ENCODE measurements at places on chromosomes 1 and 21.

- no peak for DNase-seq
These were observed 28.2 kb downstream of the PKP1 start for GRCh38 chr1:201311356-201312011.

GRCh38 chr1:10626791-10627410 lies 152.2 kb downstream of the PEX14 start:
- DNase-seq, result no peak

- DNase-seq, result no peak
These were observed 21.6 kb downstream of the C1orf167 start for GRCh38 chr1:11783556-11783955.

GRCh38 chr1:98523256-98523655 lies 138.3 kb upstream of the SNX7 start:
- no peak for DNase-seq

DNA sequence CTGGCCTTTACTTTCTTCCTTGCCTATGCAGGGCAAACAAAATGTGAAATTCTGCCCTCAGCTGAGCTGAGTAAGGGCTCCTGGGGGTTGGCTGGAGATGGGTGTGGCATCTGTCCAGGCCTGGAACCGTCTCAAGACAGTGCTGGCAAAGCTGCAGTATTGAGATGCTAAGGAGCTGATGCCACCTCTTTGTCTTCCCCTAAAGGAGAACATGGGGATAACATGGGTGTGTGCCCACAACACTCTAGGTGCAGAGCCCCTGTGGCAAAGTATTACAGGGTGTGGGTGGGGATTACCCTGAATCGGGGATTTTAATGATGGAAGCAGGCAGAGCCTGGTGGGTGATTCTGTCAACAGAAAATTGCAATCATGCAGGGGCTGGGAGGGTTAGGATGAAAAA lies 2.5 kb upstream of the ST3GAL3 start:
- no peak for DNase-seq

DNA sequence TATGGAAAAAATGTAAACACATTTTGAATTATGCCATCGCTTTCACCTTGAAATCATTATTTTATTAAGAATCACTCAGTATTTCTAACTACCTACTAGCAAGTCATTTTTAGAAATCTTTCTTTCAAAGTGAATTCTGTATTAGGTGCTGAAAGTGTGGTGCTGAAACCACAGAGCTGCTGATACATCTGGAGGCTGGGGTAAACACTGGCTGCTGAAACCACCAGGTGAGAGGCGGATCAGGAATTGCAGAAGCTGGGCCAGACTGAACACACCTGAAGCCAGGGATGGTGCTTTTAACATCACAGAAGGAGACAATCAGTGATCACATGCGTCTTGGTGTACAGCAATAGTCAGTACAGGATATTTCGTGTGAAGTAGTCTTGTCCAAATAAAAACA lies 42.2 kb upstream of the KCNE1 start:
- no peak for DNase-seq

- no peak for DNase-seq
These were observed 945 bp downstream of the WDR3 start for GRCh38 chr1:117930484-117930883.

GRCh38 chr1:241600496-241600901 lies 39.7 kb downstream of the CHML start:
- no peak for DNase-seq

DNA sequence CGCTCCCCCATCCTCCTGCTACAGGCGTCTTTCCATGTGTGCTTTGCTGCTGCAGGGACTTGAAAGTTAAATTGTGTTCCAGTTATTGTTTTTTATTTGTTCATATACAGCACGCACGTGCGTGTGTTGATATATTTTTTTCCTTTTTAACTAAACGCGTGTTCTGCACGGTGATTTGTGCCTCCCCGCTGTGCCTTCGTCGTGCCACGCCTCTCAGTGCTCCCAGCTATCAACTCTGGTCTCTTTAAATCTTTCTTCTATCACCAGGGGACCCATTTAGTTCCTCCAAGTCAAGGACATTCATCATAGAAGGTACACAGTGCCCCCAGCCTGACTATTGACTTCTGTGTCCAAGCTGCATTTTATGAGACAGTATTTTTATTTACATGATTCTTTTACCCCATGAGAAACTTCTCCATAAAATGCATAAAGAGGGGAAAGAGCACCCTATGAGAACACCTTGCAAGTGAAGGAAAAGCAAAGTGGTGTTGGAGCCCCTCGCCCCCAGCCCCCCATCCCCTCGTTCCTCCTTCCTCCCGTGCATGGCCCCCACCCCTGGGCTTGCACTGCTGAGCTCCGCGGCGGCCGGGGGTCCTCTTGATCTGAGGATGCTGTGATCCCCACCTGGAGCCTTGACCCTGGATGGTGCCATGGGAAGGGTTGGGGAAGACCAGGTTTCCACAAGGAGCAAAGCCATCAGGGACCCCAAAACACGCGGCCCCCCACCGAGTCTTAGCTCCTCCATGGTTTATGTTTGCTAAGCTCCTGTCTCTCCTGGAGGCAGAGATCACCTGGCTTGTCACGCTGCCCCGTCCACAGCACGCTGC lies 45.5 kb downstream of the KCNAB2 start:
- DNase-seq, result no peak

DNA sequence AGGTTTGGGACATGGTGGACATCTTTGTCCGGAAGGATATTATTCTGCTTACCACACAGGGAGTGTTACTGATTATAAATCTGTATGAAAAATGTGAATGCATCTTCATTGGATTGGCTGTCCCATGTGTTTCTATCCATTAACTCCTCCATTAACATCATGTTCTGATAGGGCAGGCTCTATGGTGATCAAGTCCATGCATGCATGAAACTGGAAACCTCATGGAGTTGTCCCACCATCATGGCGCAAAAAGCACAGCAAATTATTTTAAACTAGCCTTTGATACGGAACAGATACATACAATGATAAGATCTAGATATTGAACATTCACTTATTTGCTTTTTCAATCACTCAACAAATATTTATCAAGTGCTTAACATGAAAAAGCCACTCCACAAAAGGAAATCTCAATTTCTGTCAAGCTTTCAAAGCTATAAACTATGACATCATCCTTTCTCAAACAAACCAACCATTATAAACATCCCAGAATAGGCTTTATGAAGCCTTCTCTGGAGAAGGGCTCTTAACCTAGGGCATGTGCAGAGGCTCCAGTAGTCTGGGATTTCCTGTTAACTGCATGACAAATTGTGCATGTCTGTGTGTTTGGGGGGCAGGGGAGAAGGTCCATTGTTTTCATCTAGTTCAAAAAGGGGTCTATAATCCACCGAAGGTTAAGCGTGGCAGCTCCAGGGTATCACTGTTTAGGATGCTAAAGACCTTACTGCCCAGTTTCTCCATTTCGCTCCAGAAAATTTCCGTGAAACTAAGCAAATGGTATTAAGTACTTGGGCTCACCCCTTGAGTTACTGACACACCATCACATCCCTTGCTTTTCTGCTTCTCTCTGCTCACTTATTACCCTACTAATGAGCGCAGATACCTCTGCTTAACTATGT lies 46.1 kb downstream of the ADAMTS1 start:
- no peak for DNase-seq

DNA sequence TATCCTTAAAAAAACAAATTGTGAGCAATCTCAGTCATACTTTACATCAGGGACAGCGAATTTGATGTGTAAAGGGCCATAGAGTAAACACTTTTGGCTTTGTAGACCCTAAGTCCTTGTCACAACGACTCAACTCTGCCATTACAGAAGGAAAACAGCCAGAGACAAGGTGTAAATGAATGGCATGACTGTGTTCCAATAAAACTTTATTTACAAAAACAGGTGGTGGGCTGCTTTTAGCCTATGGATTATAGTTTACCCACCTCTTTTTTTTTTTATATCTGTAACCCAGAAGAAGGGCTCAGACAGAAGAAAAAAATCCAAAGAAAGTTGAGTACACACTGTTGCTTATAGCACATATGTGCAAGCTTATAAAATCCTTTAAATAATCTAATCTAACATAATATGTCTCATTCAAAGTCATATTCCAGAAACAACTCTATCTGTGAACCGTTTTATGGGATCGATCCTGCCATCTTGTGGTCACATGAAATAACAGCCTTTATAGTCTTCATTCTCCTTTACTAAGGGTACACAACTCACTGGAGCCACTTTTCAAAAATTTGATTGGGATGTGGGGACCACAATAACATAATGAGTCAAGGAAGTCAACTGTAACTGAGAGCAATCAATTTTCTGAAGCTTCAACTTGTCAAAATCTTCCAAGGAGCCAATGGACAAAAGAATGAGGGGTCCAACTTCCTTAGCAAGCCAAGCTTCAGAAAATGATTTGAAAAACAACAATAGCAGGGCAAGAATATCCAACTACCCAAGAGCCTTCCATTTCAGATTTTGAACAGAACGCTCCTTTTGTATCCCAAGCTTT lies 142.2 kb upstream of the KRTAP19-8 start:
- DNase-seq, result no peak

DNA sequence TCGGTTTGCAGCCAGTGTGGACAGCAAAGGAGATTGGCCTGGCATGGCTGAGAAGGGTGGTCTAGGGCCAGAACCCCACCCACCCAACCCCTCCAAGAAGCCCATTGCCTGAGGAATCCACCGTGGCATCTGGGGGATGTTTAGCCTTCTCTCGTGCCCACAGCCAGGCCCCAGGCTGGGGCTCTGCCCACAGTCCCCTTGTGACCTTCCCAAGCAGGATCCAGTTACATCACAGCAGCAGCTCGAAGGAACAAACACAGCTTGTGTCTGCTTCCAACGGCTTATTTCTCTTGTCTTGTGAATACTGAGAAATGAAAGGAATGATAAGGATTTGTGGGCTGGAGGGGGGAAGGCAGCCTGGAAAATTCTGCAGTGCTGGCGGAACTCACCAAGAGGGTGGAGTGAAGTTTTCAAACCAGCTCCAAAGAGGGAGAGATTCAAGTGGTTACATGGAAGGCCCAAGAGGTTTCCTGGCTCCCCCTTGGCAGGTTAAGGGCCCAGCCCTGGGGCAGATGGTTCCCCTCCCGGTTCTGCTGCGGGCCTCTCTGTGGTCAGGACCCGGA lies 61.6 kb downstream of the DHRS3 start:
- DNase-seq, result no peak

DNA sequence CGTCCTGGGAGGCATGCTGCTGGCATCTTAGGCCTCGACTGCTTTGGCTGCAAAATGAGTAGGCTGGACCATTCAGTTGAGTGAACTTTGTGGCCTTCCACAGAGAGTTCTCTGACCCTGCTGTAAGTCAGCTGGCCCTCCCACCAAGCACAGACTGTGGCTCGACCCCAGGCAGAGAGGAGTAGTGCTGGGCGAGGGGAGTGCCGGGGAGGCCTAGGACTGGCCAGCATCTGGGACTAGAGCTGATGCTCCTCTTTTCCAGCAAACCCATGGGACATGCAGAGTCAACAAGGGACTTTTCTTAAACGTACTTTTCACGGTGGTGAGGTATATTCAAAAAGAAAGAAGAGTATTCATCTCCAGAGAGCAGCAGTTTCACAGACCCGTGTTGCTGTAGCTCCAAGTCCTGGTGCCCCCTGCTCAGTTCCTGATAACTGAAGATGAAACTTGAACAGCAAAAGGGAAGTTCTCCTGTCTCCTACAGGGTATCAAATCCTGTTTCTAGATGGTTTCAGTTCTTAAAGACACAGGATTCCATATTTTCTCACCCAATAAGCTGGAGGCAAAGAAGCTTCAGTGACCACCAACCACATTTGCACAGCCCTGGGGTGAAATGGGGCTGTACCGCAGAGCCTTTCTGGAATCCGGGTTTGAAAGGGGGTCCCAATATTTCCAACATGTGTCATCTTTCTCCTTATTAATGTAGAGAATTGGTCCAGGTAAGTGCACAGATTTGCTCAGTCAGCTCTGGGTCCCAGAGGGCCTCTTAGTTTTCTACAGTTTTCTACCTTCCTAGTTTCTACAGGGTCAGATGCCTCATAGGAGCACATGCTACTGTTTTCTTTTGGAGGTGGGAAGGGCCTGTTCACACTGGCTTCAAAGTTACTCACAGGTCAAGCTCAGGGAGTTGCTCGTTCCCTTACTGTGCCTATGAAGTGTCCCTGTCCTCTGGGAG lies 20.9 kb downstream of the BATF3 start:
- DNase-seq, result no peak

- DNase-seq, result no peak
These were observed 84.3 kb upstream of the SPATA6 start for GRCh38 chr1:48556186-48556850.

DNA sequence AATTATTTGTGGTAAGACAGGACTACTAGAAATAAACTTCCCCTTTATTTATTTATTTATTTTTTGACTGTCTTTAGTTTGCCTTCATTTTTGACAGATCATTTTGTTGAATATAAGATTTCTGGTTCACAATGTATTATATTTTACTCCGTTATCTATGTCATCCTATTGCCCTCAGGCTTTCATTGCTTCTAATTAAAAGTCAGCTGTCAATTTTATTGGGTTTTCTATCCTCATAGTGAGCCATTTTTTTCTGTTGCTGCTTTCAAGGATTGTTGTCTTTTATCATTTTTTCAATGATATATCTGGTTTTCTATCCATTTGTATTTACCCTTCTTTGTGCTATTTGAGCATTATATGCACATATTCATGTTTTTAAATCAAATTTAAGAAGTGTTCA lies 866.2 kb downstream of the LRRIQ3 start:
- no peak for DNase-seq
